Stimulated activated CD8-positive, alpha-beta memory T cell treated with anti-CD3 and anti-CD28 coated beads, Interleukin-4, amount 100 ng/mL, for 4 hours (primary cell): ENCODE measurements at places on chromosomes 3 and 15.

DNA sequence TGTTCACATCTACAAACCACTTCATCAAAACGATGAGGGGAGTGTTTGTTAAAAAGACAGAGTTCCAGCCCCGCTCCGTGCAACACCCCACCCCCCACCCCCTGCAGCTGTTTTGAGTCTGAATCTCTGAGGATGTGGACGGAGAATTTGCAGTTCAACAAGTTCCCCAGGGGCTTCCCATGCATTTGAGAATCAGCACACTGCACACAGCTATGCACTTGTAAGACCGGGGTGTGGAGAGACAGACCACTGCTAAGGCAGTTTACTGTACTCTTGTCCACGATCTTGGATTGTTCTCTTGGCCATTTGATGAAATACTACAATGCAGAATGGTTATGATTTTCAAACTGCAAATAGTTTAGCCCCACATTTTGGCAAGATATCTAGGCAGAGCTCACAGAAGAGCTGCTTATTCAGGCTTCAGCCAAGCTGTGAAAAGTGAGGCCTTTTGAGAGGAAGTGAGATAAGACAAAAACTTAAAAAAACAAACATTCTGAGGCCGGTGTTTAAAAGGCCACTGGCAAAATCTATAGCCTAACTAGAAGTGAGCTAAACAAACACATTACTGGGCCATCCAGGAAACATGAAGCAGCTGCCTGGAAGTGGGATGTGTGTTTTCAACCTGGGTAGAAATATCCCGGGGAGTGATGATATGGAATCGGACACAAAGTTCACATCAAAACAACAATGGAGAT is 308.2 kb upstream of the ADAMTS9 start:
- no peak for DNase-seq

- DNase-seq = no peak
These were observed 51.1 kb downstream of the PTPRG start for GRCh38 chr3:61612211-61613194.

DNA sequence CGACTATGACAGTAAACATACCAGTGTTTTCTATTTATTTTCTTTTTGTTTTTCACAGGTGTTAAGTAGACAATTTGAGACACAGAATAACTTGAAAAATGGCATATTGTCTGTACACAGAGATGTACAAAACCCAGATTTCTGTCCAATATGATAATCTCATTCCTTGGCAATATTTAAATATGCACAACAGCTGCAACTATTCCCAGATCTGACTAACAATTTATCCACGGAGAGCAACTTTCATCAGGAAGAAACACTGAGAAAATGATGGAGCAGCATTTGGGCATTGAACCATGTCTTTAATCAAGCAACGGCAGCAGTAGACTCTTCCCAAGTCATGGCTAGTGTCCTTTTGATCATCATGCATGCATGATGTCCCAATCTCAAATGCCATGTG is 452.6 kb downstream of the ZPLD1 start:
- no peak for DNase-seq

- no peak for DNase-seq
These were observed 8.9 kb upstream of the SEMA5B start for GRCh38 chr3:123036352-123037014.

DNA sequence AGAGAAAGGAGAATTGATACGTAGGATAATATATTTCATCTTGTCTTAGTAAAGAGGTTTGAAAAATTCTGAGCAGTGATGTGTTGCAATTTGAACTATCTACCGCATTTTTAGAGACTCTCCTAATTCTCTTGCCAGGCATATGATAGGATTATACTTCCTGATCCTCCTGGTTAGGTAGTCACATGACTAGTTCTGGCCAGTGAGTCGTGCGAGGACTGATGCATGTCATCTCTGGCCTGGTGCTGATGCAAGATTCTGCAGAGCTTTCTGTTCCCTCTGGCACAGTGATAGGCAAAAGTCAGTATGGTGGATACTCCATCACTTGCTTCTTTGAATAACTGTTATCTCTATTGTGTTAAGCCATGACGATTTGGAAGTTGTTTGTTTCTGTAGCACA is 277.6 kb upstream of the NAALADL2 start:
- no peak for DNase-seq

DNA sequence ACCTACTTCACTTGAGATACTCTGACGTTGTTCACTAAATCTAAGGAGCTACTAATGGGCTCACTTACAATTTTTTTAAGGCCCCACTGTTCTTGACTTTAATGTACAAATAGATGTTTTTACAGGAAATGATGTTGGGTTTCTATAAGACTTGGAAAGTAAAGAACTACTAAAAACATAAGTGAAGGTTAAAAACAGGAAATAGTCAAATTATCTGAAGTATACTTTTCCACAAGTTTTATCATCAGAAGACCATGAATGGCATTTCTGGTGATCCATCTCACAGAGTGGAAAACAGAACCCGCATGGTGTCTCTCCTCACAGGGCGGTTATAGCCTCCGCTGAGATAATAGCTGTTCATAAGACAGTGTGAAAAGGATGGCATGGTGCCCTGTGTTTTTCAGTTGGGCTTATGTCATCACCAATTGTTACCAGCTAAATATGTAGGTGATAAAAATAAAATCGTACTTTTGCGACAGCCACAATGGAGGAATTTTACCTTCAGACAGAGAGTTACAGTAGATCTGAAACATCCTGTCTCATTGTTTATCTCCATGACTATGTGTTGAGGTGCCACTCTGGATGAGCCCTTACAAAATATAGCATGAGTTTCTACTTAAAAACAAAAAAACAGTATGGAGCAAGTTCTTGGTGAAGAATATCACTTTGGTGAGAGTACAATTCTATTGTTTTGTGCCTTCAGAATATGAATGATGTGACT is 462.4 kb downstream of the RAP2B start:
- DNase-seq = no peak

- DNase-seq = no peak
These were observed 10.8 kb downstream of the ZNF774 start for GRCh38 chr15:90362936-90363212.

GRCh38 chr3:127369356-127369935 is 81.6 kb upstream of the PRR20G start:
- no peak for DNase-seq

- no peak for DNase-seq
These were observed 198.8 kb downstream of the FNDC3B start for GRCh38 chr3:172238188-172238587.
